AG08396 (cell line): ENCODE measurements at places on chromosomes 1 and 21.

DNA sequence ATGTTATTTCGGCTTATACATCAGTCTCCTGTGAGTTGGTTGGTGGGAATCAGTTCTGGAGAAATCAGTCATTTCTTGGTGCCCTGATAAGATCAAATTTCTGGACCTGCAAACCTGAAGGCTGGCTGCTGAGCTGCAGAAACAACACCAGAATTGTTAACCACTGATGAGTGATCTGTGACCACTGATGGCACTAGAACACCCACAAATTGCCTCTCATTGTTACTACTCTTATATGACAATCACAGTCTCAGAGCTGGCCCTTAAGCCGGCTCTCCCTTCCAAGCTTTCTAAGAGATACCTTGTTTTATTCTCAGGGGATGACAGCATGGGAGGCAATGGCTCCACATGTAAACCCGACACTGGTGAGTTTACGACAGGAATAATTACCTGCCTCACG is 1.9 kb downstream of the C1orf162 start:
- DNase-seq: no peak

GRCh38 chr1:246680696-246681130 is 43.5 kb upstream of the SCCPDH start:
- no peak for DNase-seq

DNA sequence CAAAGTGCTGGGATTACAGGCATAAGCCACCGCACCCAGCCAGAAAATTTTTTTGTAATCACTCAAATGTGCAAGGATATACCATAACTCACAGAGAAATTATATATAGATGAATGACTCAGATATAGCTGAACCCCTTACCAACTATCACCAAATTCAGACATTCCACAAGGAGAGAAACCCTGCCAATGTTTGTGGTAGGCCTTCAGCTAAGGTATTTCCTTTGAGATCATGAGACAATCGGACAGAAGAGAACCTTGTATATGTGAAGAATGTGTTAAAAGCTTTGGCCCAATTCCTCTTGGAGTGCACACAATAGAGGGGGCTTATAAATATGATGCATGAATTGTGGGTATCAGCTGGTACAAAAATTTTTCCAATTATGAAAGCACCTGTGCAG is 50.7 kb downstream of the ZNF684 start:
- DNase-seq: no peak

GRCh38 chr1:36342426-36343185 is 19.2 kb upstream of the EVA1B start:
- DNase-seq: peak; percentile 78

DNA sequence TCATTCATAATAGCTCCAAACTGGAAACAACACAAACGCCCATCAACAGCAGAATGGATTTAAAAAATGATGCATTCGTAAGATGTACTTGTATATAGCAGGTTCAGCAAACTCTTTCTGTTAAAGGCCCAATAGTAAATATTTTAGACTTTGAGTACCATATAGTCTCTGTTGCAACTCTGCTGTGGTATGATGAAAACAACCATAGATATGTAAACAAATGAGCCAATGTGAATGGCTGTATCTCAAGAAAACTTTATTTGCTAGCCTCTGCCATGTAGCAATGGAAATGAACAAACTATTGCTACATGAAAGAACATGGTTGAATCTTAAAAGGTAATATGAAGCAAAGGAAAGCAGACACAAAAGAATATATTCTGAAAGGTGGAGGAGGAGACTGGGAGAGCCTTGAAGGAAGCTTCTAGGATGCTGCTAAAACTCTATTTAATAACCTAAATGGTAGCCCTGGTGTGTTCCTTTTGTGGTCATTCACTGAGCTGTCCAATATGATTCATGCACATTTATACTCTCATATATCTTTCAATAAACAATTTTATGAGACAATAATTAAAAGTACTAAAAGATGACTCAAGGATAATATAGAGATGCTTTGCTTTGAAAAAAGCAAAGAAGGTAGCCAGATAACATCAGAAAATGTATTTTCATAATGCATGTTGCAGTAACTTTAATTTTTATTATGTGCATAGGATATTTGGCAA is 29.1 kb upstream of the FMO3 start:
- no peak for DNase-seq

- DNase-seq: no peak
These were observed 19.3 kb upstream of the FOXO6 start for GRCh38 chr1:41341772-41342562.

DNA sequence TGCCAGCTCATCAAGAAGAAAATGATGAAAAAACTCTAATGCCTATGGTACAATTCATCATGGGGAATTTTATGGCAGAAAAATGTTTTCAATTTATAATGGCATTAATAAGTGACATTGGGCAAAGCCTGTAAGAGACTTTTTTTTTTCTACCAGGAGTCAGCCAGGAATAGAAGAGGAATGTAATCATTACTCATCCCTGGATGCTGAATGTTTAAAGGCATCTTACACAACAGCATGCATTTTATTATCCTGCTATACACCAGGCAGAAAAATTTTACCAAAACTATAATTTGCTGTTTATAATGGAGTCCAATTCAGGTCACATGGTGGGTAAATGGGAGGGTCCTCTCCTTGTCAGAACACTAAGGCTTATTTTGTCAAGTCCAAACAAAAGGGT is 189.9 kb upstream of the BEND5 start:
- no peak for DNase-seq

GRCh38 chr1:18735224-18735997 is 104.8 kb downstream of the PAX7 start:
- no peak for DNase-seq

DNA sequence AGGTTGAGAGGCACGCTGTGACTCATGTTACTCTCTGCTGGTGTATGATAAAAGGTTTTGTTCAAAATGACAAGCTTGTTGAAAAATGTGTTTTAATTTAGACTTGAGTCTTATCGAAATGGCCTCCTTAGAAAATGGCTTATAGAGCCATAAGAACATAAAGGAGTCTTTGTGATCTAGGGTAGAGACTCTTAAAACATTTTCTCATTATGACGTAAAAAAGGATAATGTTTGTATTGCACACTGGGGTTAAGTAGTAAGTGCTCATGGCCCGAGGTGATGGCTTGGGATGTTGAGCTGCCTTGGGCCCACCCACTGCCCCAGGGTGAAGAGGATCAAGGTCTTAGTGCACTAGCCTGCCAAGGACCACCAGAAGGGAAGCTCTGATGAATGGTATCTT is 117.4 kb downstream of the DISC1 start:
- no peak for DNase-seq

GRCh38 chr1:51445351-51446090 is 73.5 kb downstream of the EPS15 start:
- no peak for DNase-seq

- no peak for DNase-seq
These were observed 117.7 kb upstream of the C1orf174 start for GRCh38 chr1:4017636-4018365.

- no peak for DNase-seq
These were observed 963.7 kb upstream of the ADGRL2 start for GRCh38 chr1:80837066-80837465.

- DNase-seq: no peak
These were observed at the start of gene MYOG for GRCh38 chr1:203085528-203086406. MYOG (minus strand) TSS chr1:203086012; CDS start chr1:203085961, 51 bp downstream.

GRCh38 chr21:22342889-22343288 is 1344.7 kb downstream of the NCAM2 start:
- no peak for DNase-seq

GRCh38 chr1:201266774-201267173 is 16.5 kb upstream of the PKP1 start:
- peak; percentile 79 for DNase-seq

GRCh38 chr1:159944623-159945455 is 574 bp downstream of the IGSF9 start:
- DNase-seq: no peak

- DNase-seq: no peak
These were observed 25.9 kb downstream of the GREM2 start for GRCh38 chr1:240586006-240586405.

- DNase-seq: peak; percentile 86
These were observed 20.5 kb downstream of the MAPKAPK2 start for GRCh38 chr1:206705191-206705590.
